WTC11 (cell line): ENCODE measurements at places on chromosomes 2 and 18.

GRCh38 chr2:62504657-62505056, 1.3 kb downstream of the TMEM17 start:
- no peak for DNase-seq

- no peak for DNase-seq
These were observed 357.1 kb downstream of the EN1 start for GRCh38 chr2:118490330-118490729.

- no peak for DNase-seq
These were observed 4.5 kb downstream of the FKBP7 start for GRCh38 chr2:178473931-178474330.

- DNase-seq, result no peak
These were observed 18.4 kb upstream of the CPO start for GRCh38 chr2:206920951-206921350.

- DNase-seq, result no peak
These were observed 1.5 kb downstream of the STRADB start for GRCh38 chr2:201452922-201453643.

DNA sequence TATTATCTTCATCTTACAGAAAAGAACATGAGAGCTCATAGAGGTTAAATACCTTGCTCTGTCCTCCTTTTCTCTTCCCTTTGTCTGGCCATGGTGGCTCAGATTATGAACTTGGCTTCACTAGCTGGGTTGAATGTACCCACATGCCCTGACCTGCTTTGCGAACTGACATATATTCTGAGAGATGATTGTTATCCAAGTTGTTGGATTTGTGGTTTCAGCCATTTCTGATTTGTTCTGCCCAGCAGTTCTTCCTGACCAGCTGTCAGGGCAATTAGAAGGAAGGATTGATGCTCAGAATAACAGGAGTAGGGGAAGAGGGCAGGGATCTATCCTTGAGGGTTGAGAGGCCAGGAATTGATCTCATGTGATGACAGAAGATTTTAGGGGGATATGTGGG, 236.8 kb upstream of the FAM98A start:
- no peak for DNase-seq

DNA sequence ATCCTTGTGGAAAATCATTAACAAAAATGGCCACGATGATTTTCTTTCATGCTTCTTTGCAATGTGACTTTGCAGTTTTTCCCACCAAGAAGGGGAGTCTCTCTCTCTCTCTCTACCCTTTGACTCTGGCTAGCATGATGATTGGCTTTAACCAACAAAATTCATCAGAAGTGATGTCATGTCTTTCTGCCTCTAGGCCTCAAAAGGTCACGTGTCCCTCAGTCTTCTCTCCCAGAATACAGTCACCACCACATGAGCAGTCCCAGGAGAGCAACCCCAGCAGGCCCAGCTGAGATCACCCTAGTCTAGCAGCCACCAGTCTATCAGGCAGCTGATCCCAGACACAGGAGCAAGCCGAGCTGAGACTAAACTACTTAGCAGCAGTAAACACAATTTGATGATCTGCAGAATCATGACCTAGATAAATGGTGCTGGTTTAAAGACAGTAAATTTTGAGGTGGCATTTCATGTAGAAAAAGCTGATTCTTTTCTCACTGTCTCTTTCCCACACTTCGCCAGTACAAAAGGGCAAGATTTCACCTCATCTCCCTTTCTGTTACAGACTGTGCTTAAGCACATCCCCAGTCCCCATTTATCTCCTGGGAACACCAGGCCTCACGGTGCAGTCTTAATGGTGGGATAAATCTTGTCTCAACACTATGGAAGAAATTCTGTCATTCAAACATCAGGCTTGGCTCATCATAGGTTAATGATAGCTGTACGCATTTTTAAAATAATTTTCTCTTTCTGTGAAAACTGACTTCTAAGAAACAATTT, 132.7 kb downstream of the SCG2 start:
- no peak for DNase-seq

DNA sequence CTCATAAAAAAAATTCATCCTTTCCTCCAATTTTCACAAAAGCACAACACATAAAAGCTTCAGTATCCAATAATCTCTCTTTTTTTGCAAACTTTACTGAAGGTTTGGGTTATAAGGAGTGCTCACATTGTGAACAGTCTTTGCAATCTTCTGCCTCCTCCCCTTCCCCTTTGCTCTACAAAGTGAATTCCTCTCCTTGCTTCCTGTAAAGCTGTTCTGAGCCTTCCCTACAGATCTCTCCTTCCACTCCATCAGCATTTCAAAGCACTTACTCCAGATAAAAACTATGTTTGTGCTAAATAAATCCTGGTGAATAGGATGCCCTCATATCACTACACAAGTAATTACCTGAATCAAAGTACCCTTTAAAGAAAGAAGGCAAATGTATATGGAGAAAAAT, 4.6 kb upstream of the PDK1 start:
- DNase-seq, result no peak

DNA sequence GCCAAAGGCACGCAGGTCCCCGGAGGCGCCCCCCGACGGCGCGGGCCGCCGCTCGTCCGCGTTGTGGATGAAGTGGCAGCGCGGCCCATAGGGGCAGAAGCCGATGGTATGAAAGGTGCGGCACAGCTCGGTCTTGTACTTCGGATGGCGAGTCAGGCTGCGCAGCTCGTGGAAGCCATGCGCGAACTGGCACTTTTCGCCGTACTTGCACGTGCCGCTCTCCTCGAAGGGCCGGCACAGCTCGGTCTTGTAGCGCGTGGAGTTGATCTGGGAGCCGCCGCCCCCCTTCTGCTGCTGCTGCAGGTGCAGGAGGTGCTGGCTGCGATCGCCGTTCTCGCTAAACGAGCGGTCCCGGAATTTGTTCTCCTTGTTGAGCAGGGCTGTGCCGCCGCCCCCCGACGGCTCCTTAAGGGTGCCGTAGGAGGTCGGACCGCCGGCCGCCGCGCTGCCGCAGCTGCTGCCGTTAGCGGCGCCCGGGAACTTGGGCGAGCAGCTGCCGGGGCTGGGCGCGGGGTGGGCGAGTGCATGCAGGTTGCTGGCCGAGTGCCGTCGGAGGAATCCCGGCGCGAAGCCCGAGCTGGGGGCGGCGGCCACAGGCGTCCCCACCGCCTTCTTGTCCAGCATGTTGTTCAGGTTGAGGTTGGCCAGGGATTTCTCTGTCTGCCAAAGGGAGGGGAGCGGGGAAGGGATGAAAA, 1.2 kb downstream of the ZFP36L2 start:
- peak; percentile 48 for DNase-seq

GRCh38 chr2:179349670-179350303, 85.2 kb upstream of the SESTD1 start:
- DNase-seq, result no peak

GRCh38 chr2:144660518-144661316, 140.8 kb upstream of the ZEB2 start:
- DNase-seq, result no peak

GRCh38 chr2:179749210-179749609, 112.2 kb downstream of the ZNF385B start:
- no peak for DNase-seq

DNA sequence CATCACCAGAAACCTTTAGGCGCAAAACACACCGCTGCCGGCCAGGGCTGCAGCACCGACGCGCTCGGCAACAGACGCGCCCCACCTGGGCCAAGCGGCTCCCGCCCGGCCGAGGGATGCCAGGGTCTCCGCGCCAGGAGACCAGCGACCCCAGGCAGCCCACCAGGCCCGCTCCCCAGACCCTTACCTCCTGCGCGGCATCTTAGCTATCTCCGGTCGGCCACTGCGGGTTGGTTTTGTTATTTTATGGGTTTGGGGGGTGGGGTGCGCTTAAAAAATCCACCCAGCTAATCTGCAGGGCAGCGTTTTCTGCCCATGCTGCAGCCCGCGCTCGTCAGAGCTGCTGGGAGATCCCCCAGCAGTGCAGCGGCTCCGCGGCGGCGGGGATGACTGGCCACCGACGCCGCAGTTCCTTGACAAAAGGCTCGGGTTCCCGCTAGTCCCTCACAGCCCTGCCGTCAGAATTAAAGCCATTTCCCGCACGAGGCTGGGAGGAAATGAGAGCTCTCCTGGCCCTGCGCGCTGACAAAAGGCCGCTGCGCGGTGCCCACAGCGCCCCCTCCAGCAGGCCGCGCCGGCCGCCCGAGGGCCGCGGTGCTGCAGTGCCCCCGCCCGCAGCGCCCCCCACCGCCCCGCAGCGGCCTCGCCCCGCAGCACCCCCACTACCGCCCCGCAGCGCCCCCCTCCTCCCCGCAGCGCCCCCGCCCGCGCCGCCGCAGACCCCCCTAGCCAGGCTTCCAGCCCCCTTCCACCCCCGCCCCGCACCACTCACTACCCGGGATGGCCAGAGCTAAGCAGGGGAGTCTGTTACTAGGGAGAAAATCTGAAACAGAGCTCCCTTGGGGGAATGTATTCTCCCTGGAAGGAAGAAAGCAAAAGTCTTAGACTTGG, at the start of gene ADD2:
ADD2 (minus strand) TSS at position 502 of the 891 bp plus-strand sequence. CDS start 61,792 bp downstream, outside the sequence.
- peak; percentile 74 for DNase-seq

DNA sequence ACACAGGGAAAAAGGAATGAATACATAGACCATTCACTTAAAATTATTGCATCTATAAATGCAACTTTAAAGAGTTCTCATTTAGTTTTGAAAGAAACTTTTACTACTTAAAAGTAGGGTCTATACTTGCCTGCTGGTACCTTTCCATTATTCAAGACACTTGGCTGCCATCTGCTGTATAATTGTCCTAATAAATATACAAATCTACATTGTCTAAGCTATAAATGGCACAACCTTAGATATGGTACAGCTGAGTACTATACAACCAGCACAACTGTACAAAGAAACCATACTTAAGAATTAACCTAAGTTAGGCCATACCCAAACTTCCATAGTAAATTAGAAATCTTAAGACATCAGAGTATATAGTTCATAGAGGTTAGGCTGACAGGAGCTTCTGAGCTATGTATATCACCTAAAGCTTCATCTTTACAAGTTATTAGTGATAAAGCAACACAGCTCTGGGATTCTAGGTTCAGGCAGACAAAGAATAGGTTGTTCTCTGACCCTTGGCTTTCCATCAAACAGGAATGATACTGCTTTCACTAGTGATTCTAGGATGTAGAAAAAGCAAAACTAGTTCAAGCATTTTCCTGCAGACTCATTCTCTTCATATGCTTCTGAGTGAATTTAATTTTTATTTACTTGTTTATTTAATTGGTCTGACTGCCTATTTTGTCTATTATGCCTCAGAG, 22.1 kb downstream of the EXOC6B start:
- DNase-seq, result no peak

DNA sequence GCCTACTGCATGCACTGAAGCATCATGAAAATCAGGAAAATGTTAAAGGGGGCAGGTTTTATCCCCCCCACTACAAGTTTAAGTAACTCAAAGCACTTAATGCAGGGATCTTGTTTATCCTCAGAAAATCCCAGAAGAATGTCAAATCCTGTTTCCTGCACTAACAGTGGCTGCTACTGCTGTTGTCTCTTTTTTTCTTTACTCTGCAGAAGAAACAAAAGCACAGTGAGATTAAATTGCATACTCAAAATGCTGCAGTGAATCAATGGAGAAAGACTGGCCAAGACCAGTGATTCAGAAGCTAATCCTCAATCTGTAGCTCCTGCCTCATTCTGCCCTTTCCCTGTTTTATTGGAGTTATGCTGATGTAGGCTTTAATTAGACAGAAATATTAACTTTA, 332.3 kb upstream of the FIGN start:
- no peak for DNase-seq

- DNase-seq, result no peak
These were observed 130.6 kb downstream of the ATP9B start for GRCh38 chr18:79199691-79200374.

DNA sequence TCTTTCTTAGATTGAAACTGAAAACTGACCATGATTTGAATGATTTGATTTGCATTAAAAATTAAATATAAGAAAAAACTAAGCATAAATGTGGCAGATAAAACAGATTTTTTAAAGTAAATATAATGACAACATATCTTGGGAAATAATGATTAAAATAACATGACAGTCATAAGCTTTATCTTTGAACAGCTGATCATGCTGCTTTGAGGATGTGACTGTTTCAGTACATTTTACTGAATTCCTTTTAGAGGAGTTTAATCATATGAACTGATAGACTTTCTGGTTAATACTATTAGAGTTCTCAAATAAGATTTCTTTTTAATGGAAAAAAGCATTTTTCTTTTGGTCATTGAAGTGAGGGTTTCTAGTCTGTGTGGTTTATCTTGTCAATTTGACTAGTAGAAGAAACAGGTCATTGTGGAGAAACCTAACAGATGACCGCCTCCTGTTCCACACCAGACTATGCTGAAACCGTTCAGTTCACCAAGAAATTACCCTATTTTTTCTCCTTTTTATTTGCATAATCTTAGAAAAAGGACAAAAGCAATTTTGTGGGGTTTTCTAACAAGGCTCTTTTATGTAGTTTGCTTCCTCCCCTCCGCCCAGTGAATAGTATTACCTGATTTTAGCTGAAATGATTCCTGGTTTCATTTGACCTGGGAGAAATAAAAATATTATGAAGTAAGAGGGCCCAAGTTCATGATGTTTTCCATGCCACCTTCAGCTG, 262.1 kb downstream of the PTGR3 start:
- no peak for DNase-seq

- DNase-seq, result no peak
These were observed 26.1 kb upstream of the INO80D start for GRCh38 chr2:206112108-206112507.

DNA sequence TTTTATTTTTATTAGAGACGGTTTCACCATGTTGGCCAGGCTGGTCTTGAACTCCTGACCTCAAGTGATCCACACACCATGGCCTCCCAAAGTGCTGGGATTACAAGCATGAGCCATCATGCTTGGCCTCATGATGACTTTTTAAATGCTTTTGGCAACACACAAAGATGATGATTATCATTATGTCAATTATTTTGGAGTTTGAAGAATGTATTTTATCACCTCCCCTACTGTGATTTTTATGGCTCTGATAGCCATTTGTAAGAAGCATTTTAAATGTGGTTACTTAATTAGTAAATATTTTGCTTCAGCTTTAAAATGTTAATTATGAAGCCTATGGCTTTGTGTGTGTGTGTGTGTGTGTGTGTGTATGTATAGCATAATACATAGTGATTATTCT, 45.1 kb upstream of the RAB27B start:
- no peak for DNase-seq

- DNase-seq, result no peak
These were observed 52.9 kb downstream of the UPP2 start for GRCh38 chr2:158154596-158154995.

GRCh38 chr18:66461344-66461743, 142.5 kb downstream of the CDH19 start:
- no peak for DNase-seq

- DNase-seq, result no peak
These were observed 206.5 kb upstream of the TCF4 start for GRCh38 chr18:55794288-55795052.

GRCh38 chr18:24616653-24617052, 156.2 kb downstream of the HRH4 start:
- no peak for DNase-seq

- DNase-seq, result no peak
These were observed 265.3 kb upstream of the STON1 start for GRCh38 chr2:48264627-48265026.

- no peak for DNase-seq
These were observed 367.4 kb downstream of the EPHA4 start for GRCh38 chr2:221204699-221205098.

GRCh38 chr2:148666555-148666954, 22.0 kb downstream of the EPC2 start:
- no peak for DNase-seq
